ENCODE measurements at places on chromosomes 4 and X.

DNA sequence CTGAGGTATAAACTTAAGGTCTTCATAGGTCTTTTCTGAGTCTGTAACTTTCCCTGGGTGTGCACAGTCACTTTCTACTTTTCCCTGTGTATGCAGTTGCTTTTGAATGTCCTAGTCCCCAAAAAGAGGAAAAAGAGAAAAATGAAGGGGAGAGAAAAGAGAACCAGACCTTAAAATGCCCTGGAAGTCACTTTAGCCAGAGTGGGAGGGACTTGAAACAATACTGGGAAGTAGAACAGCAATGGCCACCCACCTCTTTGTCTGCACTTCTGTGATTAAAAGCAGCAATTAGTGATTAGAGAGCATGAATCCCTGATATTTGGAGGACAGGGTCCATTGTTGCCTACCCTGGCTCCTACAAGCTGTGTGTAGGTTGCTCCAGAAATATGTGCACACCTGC is 36.1 kb downstream of the ZCCHC13 start:
- DNase-seq: no peak

GRCh38 chr4:110454441-110454840 is 21.5 kb upstream of the ENPEP start:
- no peak for DNase-seq

DNA sequence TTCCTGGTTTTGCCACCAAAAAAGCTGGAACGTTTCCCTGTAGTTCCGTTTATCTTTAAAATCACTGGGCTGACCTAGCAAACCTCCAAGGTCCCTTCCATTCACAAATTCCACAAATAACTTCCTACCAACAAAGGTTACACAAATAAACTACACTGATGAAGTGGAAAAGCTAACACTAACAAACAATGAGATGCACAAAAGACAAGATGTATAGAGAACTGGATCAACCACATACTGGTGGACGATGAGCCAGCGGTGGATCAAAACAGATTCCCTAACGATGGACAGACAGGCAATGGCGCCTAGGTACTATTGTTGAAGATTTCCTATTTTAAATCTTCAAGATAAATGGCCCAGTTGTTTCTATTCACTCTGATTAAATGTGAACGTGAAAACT is 15.5 kb downstream of the AFAP1 start:
- no peak for DNase-seq

GRCh38 chrX:13742397-13743176 is 8.0 kb downstream of the OFD1 start:
- no peak for DNase-seq

DNA sequence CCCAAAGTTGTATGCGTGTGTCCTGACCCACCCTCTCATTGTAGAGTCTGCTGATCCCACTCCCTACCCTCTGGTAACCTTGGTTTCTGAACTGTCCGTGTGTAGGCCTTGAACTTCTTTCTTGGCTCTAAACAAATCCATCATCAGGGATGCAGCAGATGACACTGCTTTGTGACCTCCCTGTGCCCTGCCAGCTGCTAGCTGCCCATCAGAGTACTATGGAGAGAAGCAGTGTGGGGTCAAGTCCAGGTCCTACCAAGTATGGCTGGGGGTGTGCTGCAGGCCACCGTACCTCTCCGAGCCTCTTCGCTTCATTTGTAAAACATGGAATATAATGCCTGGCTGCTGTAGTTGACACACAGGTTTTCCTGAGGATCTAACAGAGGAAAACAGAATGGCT is 183.5 kb upstream of the RBPJ start:
- no peak for DNase-seq

GRCh38 chrX:49268702-49269009 is 937 bp upstream of the PPP1R3F start:
- no peak for DNase-seq

DNA sequence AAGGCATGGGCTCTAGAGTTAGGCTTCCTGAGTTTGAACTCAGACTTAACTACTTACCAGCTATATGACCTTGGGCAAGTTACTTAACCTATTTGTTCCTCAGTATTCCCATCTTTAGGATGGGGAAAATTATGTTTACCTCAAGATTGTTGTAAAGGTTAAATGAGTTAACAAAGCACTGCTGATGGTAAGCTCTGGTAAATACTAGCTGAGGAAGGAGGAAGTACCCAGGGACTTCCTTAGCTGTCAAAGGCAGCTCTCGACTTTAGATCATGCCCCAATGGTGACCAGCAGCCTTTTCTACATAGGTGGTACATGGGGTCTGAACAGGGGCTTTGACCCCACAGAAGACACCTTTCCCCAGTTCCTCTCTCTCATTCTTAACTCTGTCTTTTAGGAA is 20.1 kb downstream of the ATP7A start:
- no peak for DNase-seq

- peak; percentile 31 for DNase-seq
These were observed 119.2 kb downstream of the IRF2 start for GRCh38 chr4:184355111-184355604.
